ENCODE measurements at places on chromosomes 6 and 20.

GRCh38 chr6:97885325-97885724, 602.3 kb upstream of the MMS22L start:
- no peaks in the 10 kb centered on the region for H3K36me3 ChIP-seq
- DNase-seq: no peak
- no peak overlapping the region for H3K27ac ChIP-seq
- H3K4me1 ChIP-seq: no peaks in the 10 kb centered on the region
- H3K27me3 ChIP-seq: no peaks in the 10 kb centered on the region
- no peak overlapping the region for H3K4me3 ChIP-seq

GRCh38 chr6:48844696-48845095, 618.4 kb downstream of the MMUT start:
- H3K36me3 ChIP-seq: no peaks in the 10 kb centered on the region
- no peaks in the 10 kb centered on the region for H3K4me1 ChIP-seq
- DNase-seq: no peak
- H3K4me3 ChIP-seq: no peak overlapping the region
- H3K27me3 ChIP-seq: no peaks in the 10 kb centered on the region

- peaks cover 30% of the 10 kb centered on the region for H3K36me3 ChIP-seq
- no peak for DNase-seq
- H3K27me3 ChIP-seq: no peaks in the 10 kb centered on the region
- H3K4me1 ChIP-seq: peaks cover 32% of the 10 kb centered on the region
- H3K4me3 ChIP-seq: peak overlapping the region; percentile 86
Measured at GRCh38 chr20:35091816-35092523, 637 bp downstream of the TRPC4AP start.

DNA sequence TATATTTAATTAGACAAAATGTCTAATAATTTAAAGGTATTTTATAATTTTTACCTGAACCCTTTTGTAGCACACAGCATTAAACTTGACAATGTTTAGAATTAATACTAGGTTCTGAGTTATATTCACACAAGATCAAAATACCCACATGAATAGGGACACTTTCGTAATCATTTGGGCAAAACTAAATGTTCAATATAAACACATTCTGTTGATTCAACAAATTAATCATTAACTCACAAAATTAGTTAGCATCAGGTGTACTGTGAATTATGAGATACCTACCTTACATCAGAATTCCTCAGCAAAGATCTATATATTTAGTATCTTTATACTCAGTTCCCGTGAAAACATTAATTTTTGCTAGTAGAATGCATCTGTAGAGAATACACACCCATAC, 481.5 kb upstream of the MANEA start:
- H3K4me3 ChIP-seq: no peak overlapping the region
- no peaks in the 10 kb centered on the region for H3K4me1 ChIP-seq
- no peaks in the 10 kb centered on the region for H3K27me3 ChIP-seq
- H3K36me3 ChIP-seq: no peaks in the 10 kb centered on the region
- no peak for DNase-seq

- H3K27me3 ChIP-seq: no peaks in the 10 kb centered on the region
- no peaks in the 10 kb centered on the region for H3K36me3 ChIP-seq
- no peaks in the 10 kb centered on the region for H3K4me1 ChIP-seq
Measured at GRCh38 chr6:158926414-158926813, 73.6 kb downstream of the RSPH3 start.

DNA sequence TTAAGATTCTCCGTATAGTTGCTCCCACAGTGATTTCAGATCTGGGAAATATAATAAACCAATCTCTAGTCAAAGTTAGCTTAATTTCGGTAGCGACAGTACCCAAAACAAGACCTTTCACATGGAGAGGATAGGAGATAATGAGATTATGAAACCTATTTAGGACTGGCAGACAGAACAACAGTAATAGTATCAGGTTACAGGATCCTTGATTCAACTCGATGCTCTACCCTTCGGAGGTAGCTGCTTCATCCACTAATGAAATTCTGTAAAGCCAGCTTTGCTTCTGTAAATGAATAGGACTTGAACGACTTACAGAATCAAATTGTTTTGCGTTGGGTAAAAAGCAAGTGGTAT, 534 bp upstream of the AKIRIN2 start:
- H3K36me3 ChIP-seq: peaks cover 27% of the 10 kb centered on the region
- H3K4me1 ChIP-seq: peaks cover 25% of the 10 kb centered on the region

DNA sequence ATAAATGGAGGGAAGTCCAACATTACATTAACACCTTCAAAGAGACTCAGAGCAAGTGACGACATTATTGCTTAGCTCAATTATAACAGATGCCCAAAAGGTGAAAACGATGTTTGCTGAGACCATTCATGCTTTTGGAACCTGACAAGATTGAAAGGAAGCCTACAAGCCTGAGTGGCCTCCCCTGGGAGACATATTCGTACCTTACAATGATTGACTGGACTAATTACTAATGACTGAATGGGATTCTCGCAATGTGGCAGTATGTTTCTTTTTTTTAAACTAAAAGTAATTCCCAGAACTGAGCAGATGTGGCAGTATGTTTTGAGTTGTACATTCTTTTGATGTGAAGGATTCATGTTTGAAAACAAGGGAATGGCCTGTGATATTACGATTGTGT, 49.9 kb downstream of the VEGFA start:
- no peak overlapping the region for H3K27ac ChIP-seq
- H3K4me1 ChIP-seq: peaks cover 8% of the 10 kb centered on the region
- peaks cover 3% of the 10 kb centered on the region for H3K36me3 ChIP-seq
- DNase-seq: no peak

DNA sequence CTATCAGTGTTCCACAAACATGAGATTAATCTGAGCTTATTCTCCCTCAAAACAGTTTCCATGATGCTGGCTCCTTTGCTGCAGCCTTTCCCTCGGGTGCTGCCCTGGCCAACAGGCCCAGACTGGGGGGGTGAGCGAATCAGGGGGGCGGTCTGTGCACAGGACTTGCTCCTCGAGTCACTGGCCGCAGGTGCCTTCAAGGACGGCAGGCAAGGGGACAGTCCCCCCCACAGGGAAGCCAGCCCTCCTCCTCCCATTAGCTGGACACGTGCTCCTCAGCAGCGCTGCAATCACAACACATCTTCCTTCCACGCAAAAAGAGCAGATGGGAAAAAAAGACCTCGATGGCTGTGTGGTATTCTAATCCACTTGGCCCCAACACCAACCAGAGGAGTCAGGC, 10.0 kb downstream of the YTHDF1 start:
- no peak for DNase-seq
- peaks cover 70% of the 10 kb centered on the region for H3K36me3 ChIP-seq
- H3K27ac ChIP-seq: no peak overlapping the region
- peaks cover 47% of the 10 kb centered on the region for H3K4me1 ChIP-seq
- H3K27me3 ChIP-seq: no peaks in the 10 kb centered on the region

GRCh38 chr6:42363926-42364849, 87.5 kb downstream of the TRERF1 start:
- H3K27ac ChIP-seq: peak overlapping the region; percentile 94
- no peaks in the 10 kb centered on the region for H3K27me3 ChIP-seq
- peaks cover 68% of the 10 kb centered on the region for H3K4me1 ChIP-seq
- H3K4me3 ChIP-seq: peak overlapping the region; percentile 79

DNA sequence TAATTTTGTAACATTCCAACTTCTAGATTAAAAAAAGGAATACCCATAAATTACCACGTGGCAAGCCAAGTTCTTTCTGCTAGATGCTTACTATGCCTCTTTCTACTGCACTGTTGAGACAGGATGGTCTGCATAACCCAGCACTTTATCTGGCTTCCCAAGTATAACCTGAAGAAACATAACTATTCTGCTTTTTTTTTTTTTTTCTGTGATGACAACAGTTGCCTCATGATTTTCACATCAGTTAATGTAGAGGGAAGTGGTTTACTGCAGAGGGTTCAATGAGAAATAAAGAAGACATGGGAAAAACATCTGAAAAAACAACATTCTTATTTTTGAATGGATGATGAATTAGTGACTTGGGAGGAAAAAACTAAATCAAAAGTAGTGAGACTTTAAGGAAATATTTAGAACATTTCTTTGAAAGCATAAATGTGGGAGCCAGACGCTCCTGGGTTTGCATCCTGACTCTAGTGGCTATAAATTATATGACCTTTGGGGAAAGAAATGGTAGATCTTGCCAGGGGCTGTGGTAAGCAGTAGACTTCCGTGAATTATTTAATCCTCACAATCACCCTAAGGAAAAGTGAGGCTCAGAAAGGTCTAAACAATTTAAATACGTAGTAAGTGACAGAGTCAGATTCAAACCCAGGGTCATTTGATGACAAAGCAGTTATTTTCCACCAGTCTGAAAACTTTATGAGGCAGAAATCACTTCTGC, 230.7 kb downstream of the PHACTR1 start:
- H3K36me3 ChIP-seq: no peaks in the 10 kb centered on the region
- H3K4me3 ChIP-seq: no peak overlapping the region
- no peak overlapping the region for H3K27ac ChIP-seq
- H3K27me3 ChIP-seq: peaks cover 58% of the 10 kb centered on the region
- no peak for DNase-seq

DNA sequence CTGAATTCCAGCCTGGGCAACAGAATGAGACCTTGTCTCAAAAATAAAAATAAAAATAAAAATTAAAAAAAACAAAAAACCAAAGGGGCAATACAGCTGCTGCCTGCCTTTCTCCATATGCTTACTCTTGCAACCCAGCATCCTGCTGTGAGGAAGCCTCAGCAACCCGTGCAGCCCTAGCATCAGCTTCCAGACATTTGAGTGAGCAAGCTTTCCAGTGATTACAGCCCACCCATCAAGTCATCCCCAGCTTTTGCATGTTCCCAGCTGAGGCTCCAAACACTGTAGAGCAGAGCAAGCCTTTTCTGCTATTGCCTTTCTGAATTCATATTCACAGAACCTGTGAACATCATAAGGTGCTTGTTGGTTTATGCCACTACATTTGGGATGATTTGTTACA, 93.8 kb downstream of the SASH1 start:
- peaks cover 5% of the 10 kb centered on the region for H3K27me3 ChIP-seq
- no peak overlapping the region for H3K4me3 ChIP-seq
- DNase-seq: no peak
- no peaks in the 10 kb centered on the region for H3K4me1 ChIP-seq
- H3K27ac ChIP-seq: no peak overlapping the region

- no peaks in the 10 kb centered on the region for H3K27me3 ChIP-seq
- no peaks in the 10 kb centered on the region for H3K4me1 ChIP-seq
- no peak overlapping the region for H3K4me3 ChIP-seq
- DNase-seq: no peak
- H3K27ac ChIP-seq: no peak overlapping the region
- no peaks in the 10 kb centered on the region for H3K36me3 ChIP-seq
Measured at GRCh38 chr6:103534095-103534494, 1325.6 kb downstream of the HACE1 start.

DNA sequence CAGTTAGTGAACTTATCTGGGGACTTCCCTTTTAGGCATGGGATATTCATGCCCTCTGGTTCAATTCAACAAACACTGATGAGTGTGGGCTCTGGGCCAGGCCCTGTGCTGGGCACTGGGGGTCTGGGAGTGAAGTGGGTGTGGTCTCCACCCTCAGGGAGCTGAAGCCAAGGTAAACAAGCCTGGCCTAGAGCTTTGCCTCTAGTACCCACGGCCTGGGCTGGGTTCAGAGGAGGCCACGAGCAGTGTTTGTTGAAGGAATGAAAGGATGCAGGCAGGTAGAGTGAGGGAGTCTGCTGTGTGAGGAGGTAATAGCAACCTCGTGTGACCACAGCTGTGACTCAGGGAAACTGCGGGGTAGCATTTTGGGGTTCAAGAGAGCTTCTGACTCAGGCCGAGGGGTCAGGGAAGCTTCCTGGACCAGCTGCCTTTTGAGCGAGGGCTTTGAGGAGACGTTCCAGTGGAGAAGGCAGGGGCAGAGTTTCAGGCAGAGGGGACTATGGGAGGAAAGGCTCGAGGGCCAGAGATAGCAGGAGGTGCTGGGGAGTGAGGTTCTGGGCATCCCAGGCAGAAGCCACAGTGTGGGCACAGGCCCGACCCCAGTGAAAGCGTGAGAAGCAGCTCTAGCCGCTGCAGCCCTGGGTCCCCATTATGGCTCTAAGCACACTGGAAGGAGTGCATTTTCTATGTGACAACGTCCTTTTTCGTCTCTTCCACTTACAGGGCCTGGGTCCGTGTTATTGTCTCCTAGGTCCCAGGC, 5.6 kb downstream of the MYLK2 start:
- no peaks in the 10 kb centered on the region for H3K27me3 ChIP-seq
- H3K4me1 ChIP-seq: peaks cover 4% of the 10 kb centered on the region
- no peak for DNase-seq

DNA sequence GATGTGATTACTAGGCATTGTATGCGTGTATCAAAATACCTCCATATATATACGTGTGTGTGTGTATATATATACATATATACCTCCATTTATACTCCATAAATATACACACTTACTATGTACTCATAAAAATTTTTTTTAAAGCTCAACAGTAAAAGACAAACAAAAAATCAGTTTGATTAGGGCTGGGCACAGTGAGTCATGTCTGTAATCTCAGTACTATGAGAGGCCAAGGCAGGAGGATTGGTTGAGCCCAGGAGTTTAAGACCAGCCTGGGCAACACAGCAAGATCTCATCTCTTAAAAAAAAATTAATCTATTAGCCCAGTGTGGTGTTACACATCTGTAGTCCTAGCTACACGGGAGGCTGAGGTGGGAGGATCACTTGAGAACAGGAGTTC, 24.6 kb downstream of the PDSS2 start:
- DNase-seq: no peak
- H3K4me3 ChIP-seq: no peak overlapping the region
- no peak overlapping the region for H3K27ac ChIP-seq
- H3K36me3 ChIP-seq: no peaks in the 10 kb centered on the region

- H3K27me3 ChIP-seq: no peaks in the 10 kb centered on the region
- H3K4me1 ChIP-seq: peaks cover 28% of the 10 kb centered on the region
- peak; percentile 29 for DNase-seq
- peaks cover 32% of the 10 kb centered on the region for H3K36me3 ChIP-seq
- peak overlapping the region; percentile 96 for H3K27ac ChIP-seq
Measured at GRCh38 chr20:58650181-58650775, 805 bp upstream of the STX16 start.

DNA sequence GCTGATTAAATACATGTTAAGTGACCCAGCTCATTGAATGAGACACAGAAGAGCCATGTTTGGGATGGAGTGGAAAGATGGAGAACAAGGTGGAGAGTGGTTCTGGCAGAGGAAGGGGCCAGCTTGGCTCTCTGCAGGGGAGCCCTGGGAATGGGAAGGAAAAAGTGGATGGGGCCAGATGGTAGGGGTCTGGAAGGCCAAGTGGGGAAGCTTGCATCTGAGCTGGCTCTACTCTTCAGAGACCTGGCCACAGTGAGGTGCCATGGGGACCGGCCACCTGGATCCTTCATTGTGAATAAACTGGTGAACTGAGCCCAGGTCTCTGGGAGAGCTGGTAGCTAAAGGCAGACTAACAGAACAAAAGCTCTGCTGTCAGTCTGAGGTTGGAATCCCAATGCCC, 48.9 kb upstream of the SIRPA start:
- no peak overlapping the region for H3K27ac ChIP-seq
- no peak for DNase-seq
- H3K36me3 ChIP-seq: peaks cover 4% of the 10 kb centered on the region
- H3K27me3 ChIP-seq: peaks cover 37% of the 10 kb centered on the region
- H3K4me3 ChIP-seq: no peak overlapping the region

DNA sequence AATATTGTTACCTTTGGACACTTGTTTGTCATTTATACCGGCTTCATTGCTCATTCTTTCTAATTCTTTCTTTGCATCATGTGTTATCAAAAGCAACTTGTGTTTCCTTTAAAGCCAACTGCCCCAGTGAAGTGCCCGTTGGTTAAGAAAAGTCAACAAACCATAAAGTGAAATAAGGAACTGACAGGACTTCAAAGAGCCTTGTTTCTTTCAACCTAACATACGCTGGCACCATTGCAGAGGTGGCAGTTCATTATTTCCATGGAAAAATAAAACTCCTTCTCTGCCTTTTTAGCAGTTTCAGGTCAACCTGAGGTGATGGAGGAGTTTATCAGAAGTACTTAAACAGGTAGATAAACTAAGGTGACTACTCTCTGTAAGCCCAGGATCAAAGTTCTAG, 28.8 kb downstream of the FERMT1 start:
- no peaks in the 10 kb centered on the region for H3K4me1 ChIP-seq
- no peak overlapping the region for H3K4me3 ChIP-seq
- no peak overlapping the region for H3K27ac ChIP-seq
- H3K36me3 ChIP-seq: no peaks in the 10 kb centered on the region
